Suprapubic skin (tissue), 4 donors: ENCODE measurements at places on chromosomes 5 and 9. TPM values are rescaled to one million over a fixed set of nuclear protein-coding genes. Genes with fewer than 3 reads are reported as not detected.

The GLRA1 gene
- not detected for total RNA-seq

The DBH gene
- not detected for total RNA-seq

- no peaks in the 10 kb centered on the region for H3K4me1 ChIP-seq
- H3K27ac ChIP-seq, result no peak overlapping the region
- H3K4me3 ChIP-seq, result no peak overlapping the region
- DNase-seq, result no peak
Measured at GRCh38 chr9:113026200-113026599, 14.2 kb upstream of the ZNF883 start.

GRCh38 chr5:10704949-10705621 is 55.9 kb downstream of the DAP start:
- no peak for DNase-seq
- peaks cover 4% of the 10 kb centered on the region for H3K36me3 ChIP-seq

- no peak for DNase-seq
- no peak overlapping the region for H3K27ac ChIP-seq
- H3K4me3 ChIP-seq, result no peak overlapping the region
- H3K36me3 ChIP-seq, result no peaks in the 10 kb centered on the region
- H3K27me3 ChIP-seq, result no peaks in the 10 kb centered on the region
- H3K4me1 ChIP-seq, result no peaks in the 10 kb centered on the region
Measured at GRCh38 chr5:29157975-29158374, 2035.5 kb upstream of the CDH6 start.
